ENCODE measurements at places on chromosomes 1 and 21. TPM values are rescaled to one million over a fixed set of nuclear protein-coding genes. Genes with fewer than 3 reads are reported as not detected.

- DNase-seq: no peak
These were observed 1.9 kb upstream of the NAV1 start for GRCh38 chr1:201537028-201537427.

DNA sequence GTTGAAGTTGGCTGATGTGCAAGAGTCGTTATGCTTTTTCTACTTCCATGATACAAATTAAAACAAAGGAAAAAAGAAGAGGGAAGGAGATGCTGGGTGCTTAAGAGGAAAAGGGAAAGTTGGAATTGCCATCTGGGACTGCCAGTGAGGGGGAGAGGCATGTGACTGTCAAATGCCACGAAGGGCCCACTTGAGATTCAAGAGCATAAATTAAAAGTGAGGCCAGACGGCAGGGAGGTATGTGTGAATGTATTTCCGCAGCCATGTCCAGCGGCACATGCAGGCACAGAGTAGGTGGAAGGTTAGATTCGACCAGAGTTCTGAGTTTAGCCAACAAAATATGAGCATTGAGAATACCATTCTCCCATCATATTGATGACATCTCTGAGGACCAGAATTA lies 32.0 kb downstream of the NFASC start:
- DNase-seq: no peak

GRCh38 chr1:246733704-246734103 lies 9.5 kb downstream of the SCCPDH start:
- no peak for DNase-seq

DNA sequence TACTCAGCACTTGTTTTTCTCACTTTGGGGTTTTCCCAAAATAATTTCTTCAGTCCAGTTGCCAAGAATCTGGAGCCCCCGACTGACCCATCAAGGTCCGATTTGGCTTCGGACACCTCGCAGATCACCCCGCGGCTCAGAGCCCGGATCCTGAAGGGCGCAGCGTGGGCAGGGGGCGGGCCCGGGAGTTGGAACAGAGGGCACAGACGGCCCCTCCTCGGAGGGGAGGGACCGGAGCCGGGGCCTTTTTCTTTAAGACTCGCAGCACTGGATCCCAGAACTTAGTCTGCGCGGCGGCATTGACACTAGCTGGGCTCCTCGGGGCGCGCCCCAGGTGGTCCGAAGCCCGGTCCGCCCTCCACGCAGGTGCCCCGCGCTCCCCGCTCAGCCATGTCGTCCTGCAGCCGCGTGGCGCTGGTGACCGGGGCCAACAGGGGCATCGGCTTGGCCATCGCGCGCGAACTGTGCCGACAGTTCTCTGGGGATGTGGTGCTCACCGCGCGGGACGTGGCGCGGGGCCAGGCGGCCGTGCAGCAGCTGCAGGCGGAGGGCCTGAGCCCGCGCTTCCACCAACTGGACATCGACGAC lies at the start of gene CBR3:
TSS of gene CBR3 (plus strand) at position 277 of the 588 bp plus-strand sequence. CDS start at position 391, 114 bp downstream.
- DNase-seq: peak; percentile 64

- no peak for DNase-seq
These were observed 10.1 kb downstream of the FTCD start for GRCh38 chr21:46145159-46145839.

DNA sequence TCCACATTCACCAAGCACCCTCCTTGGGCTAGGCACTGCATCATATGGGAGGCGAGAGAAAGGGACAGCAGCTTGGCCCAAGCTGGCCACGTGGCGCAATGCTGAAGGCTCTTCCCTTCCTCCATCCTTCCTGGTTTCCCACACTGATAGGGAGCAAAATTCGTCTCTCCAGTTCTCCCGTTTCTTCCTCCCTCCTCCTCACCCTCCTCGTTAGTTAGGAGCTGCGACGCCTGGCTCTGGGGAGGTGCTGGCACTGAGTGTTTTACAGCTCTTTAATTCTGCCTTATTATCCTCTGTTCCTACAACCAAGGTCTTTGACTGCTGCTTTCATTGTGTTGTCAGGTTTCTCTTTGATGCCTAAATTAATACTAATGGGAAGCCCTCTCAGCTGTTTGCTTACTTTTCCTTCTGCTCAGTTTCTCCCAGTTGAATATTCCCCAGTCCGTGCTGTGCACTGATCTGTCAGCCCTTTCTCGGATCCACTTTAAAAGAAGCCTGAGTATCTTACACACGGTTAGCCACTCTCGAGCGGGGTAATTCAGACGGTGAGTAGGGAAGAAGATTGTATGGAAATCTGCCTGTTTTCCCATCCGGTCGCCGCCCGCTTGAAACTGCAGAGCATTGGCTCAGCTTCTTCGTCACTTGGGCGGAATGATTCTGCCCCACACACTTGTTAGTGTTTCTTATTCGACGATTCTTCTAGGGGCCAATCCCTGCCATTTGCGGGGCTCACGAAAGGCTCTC lies 56.2 kb upstream of the SMYD2 start:
- DNase-seq: no peak

The CD160 gene
- total RNA-seq: not detected

- DNase-seq: no peak
These were observed 72.9 kb upstream of the CDC42BPA start for GRCh38 chr1:227391211-227391610.

GRCh38 chr1:118097622-118098348 lies 87.2 kb downstream of the SPAG17 start:
- no peak for DNase-seq

- no peak for DNase-seq
These were observed 8.2 kb upstream of the HPCAL4 start for GRCh38 chr1:39699419-39699818.

DNA sequence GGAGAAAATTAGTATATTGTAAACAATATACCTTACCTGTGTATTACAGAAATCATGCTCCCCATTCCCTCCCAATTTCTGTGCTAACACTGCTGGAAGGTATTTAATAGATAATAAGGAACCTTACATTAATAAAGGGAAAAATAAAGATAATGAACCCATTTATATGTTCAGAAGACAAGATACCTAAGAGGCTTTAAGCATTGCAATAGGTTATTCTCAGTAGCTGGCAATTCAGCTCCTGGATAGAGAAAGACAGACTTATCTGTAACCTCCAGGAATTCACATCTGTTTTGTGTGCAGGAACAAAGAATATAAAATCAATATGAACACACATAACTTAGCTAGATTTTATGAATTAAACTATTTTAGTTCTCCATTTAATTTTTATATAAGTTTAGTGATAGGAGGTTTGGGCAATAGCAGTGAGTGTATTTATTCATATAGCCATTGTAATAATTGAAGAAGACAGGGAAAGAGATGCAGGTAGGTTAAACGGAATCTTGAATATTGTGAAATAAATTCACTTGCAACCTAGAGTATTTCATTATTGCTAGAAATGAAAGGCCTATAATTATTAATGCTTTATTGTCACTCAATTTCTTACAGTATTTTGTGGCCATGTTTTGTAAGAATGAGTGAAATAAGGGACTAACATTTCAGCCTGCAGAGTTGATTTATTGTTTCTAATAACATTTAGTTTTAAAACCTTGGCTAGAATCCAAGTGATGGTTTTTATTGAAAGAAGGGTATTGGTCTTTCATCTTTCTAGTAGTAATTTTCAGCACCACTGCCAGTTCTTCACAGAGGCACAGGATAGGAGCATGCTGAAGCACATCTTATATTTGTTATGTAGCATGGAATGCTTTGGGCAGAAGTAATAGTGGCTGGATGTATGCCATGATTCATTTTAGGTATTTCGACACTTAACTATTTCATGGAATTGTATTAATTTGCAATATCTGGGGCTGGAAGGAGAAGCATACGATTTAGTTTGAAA lies 1.5 kb downstream of the XPR1 start:
- DNase-seq: no peak

- peak; percentile 24 for DNase-seq
These were observed 38.4 kb downstream of the SPEN start for GRCh38 chr1:15885701-15886610.

GRCh38 chr1:202165267-202165941 lies 5.0 kb upstream of the PTPN7 start:
- DNase-seq: no peak

The PEA15 gene
- total RNA-seq: 29.3 TPM

- no peak for DNase-seq
These were observed 1.0 kb downstream of the MANEAL start for GRCh38 chr1:37794372-37795339.

GRCh38 chr1:175078629-175079028 lies 11.0 kb downstream of the TNN start:
- DNase-seq: no peak

DNA sequence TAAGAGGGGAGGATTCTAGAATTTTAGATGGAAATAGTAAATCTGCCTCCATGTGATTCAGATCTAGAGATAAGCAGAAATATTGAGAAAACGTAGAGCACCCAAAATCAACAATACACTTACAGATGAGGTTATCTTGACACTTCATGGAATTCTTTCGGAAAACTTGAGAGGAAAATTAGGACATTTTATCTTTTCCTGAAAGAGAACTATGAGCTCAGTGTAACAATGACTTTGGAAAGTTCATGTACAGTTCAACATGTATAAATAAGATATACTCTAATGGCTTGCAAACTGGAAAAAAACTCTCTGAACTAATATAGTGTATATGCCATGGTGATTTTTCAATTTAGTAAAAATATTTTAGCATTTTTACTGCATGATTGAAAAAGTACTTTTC lies 338.1 kb upstream of the NEGR1 start:
- no peak for DNase-seq

The CELA2A gene
- not detected for total RNA-seq

DNA sequence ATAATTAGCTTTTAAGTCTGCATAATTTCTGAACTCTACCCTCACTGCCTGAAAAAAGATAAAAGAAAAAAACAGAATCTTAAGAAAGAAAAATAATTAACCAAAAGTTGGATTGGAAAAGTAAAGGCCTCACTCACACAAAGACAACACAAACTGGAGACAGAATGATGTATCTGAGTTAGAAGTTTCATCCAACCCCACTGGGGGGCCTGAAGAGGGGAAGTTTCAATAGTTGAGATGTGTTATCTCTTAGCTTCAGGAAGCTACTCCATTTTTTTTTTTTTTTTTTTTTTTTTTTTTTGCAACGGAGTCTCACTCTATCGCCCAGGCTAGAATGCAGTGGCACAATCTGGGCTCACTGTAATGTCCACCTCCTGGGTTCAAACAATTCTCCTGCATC lies 19.9 kb downstream of the SYDE2 start:
- no peak for DNase-seq

GRCh38 chr21:38622081-38622826 lies 124.0 kb upstream of the ERG start:
- DNase-seq: no peak

DNA sequence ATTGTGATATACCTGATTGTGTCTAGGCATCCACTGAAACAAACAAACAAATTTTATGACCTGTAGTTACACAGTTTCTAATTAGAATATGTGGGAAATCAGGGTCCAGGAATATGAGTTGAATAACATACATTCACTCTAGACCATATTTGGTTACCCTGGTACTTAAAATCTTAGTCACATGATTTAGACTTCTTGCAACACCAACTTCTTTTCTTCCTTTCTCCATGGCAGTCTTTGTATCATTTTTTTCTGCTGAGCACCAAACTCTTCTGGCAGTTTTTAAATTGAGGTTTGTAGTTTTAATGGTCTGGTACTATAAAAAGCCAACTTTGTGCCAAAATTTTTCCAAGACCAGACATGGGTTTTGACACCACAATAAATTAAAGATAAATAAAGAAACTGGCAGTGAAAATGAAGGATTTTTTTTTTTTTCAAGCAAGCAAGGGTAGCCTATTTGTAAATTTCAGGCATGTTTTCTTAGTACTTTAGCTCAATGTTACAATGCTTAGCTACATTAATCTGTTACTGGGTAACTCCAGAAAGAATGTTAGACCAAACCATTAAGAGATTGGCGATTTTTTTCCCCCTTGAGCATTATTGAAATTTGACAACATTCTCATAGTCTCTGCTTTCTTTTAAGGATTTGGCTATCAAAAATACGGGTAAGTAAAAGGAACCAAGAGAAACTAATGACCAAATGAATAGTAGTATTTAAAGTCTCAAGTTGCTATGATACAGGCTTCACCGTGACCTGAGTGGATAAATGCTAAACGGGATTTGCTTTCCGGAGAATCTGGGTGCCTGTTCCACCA lies 108.5 kb downstream of the NFIA start:
- no peak for DNase-seq

The LENEP gene
- total RNA-seq: 0.85 TPM

GRCh38 chr1:26500488-26501175 lies 28.4 kb downstream of the HMGN2 start:
- DNase-seq: peak; percentile 90

The C1orf167 gene
- total RNA-seq: not detected

DNA sequence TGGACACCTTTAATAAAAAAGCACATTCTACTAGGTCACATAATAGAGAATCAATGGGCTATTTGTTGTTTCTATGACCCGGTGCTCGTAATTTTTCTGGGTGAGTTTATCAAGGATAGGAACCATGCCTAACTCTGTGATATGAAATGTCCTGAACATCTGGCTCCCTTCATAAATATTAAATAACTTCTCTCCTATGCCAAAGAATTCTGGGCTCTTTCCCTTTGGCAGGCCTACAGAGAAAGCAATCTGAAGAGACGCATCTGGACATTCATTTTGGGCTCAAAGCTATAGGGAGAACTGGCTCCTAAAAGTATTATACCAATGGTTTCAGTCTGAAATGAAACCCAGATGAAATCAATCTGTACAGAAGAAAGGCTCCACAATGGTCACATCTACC lies 38.8 kb upstream of the ANGPTL7 start:
- no peak for DNase-seq

DNA sequence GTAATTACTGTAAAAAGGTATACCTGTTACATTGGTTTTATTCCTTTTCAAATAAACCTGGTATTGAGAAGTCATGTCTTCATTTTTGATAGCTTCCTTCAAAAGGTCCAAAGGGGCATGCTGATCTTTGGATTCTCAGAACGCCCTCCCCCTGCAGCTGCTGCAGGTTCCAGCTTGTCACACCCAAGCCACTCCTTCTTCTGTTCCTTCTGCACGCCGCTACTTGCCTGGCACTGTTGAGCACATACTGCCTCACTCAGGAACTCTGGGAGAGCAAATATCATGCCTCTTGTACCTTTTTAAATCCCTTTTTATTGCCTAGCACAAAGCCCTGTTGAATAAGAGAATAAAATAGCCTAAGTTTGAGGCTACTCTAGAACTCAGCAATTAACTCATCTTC lies 136.9 kb downstream of the BARHL2 start:
- DNase-seq: no peak

DNA sequence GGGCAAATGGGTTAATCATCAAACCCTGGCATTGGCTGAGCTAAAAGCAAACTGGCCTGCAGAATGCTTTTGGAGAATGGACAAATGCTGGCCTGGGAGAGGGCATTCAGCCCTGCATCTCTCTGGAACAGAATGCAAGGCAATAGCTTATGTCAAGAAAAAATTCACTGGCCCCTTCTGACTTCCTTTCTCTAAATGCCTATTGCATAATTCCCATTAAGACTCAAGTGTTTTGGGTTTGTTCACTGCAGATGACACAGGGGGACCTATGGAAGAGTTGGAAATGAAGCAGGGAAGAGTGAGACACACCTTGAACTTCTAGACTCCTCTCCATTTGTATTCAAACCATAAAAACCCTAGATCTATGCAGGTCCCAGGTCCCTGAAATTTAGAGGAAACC lies 15.9 kb downstream of the PEA15 start:
- no peak for DNase-seq
